ENCODE measurements at places on chromosomes 1 and 21.

DNA sequence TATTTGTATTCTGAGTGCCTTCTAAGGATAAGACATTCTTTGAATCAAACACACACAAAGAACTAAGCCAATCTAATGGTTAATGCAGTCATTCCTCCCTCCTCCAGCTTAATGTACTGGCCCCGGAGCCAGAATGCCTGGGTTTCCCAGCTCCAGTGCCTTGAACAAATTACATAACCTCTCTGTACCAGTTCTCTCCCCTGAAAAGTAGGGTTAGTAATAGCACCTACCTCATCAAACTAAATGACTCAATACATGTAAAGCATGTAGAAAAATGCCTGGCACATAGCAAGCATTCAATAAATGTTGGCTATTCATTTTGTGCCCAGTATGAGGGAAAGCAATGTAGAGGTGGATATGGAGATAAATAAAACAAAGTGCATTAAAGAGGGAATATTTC, 14.0 kb downstream of the C1orf52 start:
- DNase-seq: no peak

- no peak for DNase-seq
Observed at GRCh38 chr1:37482796-37483744, 8.7 kb downstream of the ZC3H12A start.

GRCh38 chr21:34908419-34909055, 140.6 kb downstream of the RUNX1 start:
- DNase-seq: no peak

- no peak for DNase-seq
Observed at GRCh38 chr1:202801175-202801574, 7.0 kb downstream of the KDM5B start.

GRCh38 chr1:40709802-40710278, 18.3 kb downstream of the NFYC start:
- no peak for DNase-seq

- no peak for DNase-seq
Observed at GRCh38 chr1:115544131-115544530, 97.6 kb upstream of the VANGL1 start.

GRCh38 chr1:192826791-192827546, 18.1 kb downstream of the RGS2 start:
- DNase-seq: no peak

- DNase-seq: no peak
Observed at GRCh38 chr1:165816157-165816556, 11.3 kb upstream of the UCK2 start.

GRCh38 chr21:33433425-33434114, 30.4 kb downstream of the IFNGR2 start:
- DNase-seq: no peak

DNA sequence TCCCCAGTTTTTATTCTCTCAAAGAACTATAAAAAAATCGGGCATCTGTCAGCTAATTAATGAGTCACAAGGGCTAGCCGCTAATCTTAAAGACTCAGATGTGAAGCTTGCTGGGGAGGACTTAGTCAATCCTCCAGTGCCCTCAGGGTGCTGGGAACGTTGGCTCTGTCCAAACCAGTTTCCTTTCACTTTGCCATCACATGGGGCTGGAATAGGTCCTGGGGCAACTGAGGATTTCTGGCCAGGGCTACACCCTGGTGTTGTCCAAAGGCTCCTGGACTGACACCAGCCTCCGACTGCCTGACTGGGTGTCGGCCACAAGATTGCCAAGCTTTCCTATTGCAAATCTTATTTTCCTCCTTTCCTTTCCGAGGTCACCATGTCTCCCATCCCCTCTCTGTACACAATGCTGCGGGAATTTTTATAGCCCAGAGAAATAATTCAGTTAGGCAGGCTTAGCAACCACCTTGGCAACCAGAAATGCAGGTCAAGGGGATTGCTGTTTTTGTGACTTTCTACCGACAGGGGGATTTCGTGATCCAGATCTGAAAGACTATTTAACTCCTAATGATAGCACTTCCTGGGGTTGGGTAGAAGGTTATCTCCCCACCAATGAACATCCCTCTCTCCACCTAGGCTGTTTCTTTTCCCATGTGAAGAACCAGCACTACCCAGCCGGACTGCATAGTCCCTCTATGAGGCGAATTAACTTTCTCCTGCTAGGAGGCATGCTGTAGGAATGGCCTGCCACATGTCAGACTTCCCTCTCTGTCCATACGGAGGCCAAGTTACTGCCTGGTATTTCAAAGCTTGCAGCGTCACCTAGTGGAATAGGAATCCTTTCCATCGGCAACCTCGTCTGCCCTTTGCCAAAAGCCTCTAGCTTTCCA, 29.9 kb upstream of the CTBS start:
- DNase-seq: no peak

- no peak for DNase-seq
Observed at GRCh38 chr1:111576547-111576946, 43.0 kb upstream of the RAP1A start.

GRCh38 chr1:235996048-235996785, 68.7 kb downstream of the NID1 start:
- DNase-seq: no peak

- no peak for DNase-seq
Observed at GRCh38 chr1:226360106-226360746, 47.7 kb downstream of the PARP1 start.

- DNase-seq: no peak
Observed at GRCh38 chr1:43537423-43538142, 6.9 kb downstream of the PTPRF start.

DNA sequence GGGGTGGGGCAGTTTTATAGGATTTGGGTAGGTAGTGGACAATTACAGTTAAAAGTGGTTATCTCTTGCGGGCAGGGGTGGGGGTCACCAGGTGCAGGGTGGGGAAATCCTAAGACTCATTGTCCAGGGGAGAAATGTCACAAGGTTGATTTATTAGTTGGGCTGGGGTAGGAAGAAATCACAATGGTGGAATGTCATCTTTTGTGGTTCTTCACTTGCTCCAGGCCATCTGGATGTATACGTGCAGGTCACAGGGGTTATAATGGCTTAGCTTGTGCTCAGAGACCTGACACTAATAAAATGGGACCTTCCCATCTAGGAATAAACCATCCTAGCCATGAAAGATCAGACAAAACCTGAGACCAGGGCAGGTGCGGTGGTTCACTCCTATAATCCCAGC, 11.5 kb downstream of the TEX46 start:
- no peak for DNase-seq

- no peak for DNase-seq
Observed at GRCh38 chr1:230393722-230394121, 32.4 kb downstream of the PGBD5 start.

- no peak for DNase-seq
Observed at GRCh38 chr1:150791585-150791984, 16.5 kb downstream of the CTSK start.

DNA sequence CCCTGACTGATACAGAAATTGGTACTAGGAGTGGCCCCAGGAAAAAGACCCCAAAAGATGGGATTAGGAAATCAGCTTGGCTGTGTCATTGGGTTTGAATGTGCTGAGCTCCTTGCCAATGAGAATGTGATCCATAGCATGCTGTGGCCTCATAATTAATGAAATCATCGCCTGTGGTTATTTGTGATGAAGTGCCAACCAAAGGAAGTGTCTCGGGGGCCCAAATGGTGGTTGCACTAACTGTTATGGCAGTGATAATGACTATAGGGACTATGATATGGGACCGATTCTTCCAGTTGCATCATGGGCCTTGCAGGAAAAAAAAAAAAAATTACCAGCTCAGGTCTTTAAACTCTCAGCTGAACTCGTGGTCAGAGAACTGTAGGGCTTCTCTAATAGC, 15.4 kb upstream of the ZDHHC18 start:
- DNase-seq: no peak

DNA sequence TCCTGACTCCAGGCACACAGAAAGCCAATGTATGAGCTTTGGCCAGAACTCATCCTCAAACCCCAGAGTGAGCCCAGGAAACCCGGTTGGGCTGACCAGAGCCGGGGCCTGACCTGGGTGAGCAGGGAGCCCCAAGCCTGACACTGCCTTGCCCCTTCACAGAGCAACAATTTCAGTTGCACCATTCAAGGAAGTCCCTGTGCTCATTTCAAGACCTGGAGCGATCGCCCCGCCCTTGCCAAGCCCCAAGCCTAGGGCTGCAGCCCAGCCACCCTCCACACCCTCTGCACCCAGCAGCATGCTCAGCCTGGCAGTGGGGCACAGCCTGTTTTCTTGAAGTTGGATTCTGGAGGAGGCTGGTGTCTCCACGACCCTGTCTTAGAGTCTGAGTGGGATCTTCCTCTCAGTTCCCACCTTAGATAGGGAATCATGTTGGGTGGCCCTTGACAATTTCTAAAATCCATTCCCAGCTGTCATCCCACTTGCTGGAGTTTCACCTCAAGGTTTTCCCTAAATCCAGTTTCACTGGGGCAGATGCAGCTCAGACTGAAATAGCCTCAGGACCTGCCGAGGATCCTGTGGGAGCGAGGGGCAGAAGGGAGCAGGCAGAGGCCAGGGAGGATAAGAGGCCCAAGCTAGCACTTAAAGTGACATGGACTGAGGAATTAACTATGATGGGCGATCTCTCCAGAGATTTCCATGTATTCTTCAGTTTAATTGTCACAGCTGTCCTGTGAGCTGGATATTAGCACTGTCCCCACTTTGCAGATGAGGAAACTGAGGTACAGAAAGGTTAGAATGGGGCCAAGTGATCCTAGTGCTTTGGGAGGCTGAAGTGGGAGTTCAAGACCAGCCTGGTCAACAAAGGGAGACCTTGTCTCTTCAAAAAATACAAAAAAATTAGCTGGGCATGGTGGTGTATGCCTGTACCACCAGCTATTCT, 2.5 kb downstream of the NBL1 start:
- DNase-seq: no peak

- DNase-seq: no peak
Observed at GRCh38 chr1:235997931-235998330, 67.0 kb downstream of the NID1 start.

DNA sequence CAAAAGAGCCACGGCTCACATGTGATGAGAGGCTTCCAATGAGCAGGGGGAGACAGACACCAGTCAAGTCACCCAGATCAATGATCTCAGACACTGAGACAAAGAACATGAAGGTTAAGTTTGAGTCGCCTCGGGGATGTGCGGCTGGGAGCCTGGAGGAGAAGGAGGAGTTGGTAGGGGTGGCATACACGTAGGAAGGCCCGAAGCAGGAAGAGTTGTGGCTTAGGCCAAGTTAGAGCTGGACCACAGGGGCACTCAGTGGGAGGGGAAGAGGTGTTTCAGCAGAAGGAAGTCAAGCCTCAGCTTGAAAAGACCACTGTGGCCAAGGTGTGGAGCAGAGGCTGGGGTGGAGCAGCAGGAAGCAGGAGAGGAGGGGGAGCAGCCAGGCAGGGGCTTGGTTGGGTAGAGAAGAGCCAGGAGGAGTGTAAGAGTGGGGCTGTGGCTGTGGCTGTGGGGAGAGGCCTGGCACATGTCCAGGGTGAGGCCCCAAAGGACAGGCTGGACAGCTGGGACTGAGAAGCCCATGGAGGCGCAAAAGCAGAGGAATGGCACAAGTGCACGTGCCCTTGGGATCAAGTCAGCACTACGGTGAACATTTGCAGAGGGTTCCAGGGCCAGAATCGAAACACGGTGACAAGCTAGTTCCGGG, 27.6 kb downstream of the CTNNBIP1 start:
- DNase-seq: no peak

GRCh38 chr21:16280686-16281091, 550.9 kb downstream of the USP25 start:
- DNase-seq: no peak

GRCh38 chr1:34714386-34714785, 40.5 kb upstream of the GJB5 start:
- DNase-seq: no peak

GRCh38 chr1:10054465-10054864, 21.7 kb downstream of the UBE4B start:
- DNase-seq: no peak

DNA sequence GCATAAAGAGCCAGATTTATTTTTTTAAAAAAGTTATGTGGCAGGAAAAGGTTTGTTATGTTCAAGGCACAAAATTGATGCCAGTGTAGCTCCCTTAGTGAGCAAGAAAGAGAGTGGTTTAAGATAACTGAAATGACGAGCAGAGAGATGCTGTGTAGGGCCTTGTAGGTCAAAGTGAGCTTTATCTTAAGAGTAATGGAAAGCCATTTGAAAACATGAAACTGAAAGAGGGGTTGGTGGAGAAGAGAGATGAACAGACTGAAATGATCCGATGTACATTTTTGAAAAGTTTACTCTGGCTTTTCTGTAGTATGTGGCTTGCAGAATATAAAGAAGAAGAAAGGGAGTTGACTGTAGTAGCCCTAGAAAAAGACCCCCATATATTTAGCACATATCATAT, 383.6 kb downstream of the PLA2G4A start:
- no peak for DNase-seq

DNA sequence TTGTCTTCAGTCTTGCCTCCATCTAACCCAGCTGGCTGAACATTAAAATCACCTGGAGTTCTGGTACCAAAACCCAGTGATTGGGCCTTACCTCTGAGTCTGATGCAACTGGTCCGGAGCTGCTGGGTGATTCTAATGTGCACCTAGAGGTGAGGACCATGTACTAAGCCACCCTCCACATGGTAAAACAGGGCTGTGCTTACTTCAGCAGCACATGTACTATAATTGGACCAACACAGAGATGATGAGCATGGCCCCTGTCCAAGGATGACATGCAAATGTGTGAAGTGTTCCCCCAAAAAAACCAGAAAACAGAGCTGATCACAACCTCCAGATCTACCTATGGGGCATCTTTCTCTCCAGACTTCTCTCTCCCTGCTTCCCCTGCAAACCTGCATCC, 37.0 kb downstream of the ELK4 start:
- no peak for DNase-seq

DNA sequence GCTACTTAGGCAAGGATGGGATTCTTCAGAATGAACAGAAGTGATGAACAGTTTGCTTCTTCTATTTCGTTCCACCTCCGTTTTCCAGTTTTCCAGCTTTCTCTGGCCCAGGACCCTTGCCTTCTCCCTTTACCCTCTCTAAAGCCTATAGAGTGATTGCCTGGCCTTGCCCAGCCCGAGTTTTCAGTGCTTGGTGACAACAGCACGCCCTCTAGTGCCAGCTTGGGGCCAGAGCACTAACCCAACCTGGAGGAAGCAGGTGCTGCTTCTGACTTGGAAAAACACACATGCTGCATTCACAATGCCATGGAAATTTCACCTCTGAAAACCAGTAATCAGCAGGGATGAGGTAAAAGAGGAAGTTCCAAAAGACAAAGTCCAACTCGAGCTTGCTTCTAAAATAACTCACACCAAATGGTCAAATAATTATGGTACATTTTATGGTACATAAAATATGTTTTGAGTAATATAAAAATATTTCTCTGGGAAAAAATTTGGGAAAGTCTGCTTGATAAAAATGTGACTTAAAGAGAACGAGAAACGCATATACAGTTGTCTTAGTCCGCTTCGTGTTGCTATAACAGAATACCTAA, 26.1 kb downstream of the UBE2T start:
- DNase-seq: peak; percentile 58

DNA sequence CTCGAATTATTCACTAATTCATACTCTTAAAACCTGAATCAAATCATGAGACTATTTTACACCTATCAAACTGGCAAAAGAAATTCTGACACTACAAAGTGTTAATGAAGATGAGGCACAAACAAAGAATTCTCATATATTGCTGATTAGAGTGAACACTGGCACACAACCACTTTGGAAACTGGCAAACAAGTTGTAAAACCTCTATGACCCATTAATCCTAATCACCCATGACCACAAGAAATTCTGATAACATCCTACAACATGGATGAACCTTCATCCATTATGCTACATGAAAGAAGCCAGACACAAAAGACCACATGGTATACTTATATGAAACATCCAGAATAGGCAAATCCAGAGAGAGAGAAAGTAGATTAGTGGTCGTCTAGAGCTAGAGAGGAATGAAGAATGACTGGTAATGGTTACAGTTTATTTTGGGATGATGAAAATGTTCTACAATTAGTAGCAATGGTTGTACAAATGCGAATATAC, 8.5 kb downstream of the GPBP1L1 start:
- no peak for DNase-seq
